Fibroblast of skin of left quadriceps (primary cell): ENCODE measurements at places on chromosomes 13 and 19.

DNA sequence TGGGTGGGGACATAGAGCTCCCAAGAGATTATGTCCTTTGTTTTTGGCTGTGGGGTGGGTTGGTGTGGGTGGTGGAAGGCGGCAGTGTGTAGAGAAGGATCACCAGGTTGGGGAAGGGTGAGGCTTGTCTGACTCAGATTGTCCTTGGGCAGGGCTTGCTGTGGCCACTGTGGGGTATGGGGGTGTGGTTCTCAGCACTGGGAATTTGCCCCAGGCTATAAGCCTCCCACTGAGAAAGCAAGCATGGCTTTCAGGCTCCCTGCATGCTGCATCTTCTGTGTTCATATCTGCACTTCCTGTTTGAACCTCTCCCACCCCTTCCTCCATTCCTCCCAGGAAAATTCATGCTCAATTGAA lies 34.9 kb downstream of the DNAJC15 start:
- DNase-seq = no peak

DNA sequence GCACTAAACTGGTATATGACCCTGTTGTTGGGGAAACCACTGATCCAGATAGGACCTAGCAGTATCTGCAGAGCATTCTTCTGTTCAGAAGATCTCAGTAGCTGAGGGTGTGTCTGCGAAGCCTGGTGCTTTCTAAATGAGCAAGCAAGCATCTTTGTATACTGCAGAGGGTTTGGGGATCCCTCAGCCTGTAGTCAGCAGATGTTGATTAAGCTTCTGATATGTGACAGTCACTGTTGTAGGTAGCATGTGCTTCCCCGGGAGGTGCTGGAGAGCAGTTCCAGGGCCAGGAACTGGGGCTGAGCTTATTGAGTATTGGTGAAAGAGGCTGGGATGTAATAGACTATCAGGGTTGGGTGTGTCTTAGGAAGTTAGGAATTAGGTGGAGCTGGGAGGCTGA lies 1.5 kb downstream of the SCAF1 start:
- no peak for DNase-seq

GRCh38 chr13:40452741-40453334 lies 213.6 kb downstream of the FOXO1 start:
- DNase-seq = no peak

- peak; percentile 95 for DNase-seq
These were observed 4.8 kb downstream of the SPHK2 start for GRCh38 chr19:48624067-48624594.

DNA sequence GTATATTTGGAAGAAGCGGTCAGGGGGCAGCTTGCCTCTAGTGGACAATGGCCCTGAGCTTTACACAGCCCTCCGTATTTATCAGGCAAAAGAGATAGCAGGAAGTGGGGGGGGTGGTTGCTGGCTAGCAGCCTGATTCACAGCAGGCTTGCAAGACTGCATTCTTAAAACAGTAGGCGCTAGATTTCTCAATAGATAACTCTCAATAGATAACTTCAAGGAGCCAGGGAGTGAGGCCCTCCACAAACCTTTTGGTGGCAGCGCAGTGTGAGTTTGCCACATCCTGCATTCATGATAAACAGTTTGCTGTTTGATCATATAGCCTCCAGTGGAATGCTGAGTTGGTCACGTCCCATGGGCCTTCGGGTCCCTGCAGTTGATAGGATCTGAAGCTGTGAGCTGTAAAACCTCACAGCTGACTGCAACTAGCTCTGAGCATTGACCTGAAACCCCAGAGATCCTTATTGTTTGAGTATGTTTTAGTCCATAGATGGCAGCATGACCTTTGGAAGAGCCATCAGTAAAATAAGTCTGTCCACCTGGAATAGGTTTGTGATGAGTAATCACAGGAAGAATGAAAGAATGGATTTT lies 12.2 kb downstream of the FPR3 start:
- no peak for DNase-seq

- DNase-seq = no peak
These were observed 6.9 kb upstream of the EMP3 start for GRCh38 chr19:48318286-48318987.

DNA sequence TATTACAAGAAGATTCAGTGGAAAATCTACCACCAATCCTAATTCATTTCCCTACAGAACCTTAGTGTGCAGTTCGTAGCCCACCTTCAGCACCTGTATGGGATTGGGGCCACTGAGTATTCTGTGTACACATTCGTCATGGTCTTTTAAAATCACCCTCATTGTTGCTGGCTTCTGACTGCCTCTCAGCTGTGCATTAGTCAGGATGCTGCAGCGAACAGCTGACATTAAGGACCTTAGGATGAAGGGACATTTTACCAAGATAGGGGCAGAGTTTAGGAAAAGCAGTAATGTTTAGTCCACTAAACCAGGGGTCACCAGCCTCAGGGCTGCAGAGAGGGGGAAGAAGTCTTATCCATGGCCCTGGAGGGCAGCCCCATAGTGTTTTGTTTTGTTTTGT lies 176.5 kb downstream of the COL4A1 start:
- DNase-seq = no peak

GRCh38 chr19:30360376-30361106 lies 11.6 kb upstream of the ZNF536 start:
- DNase-seq = no peak

DNA sequence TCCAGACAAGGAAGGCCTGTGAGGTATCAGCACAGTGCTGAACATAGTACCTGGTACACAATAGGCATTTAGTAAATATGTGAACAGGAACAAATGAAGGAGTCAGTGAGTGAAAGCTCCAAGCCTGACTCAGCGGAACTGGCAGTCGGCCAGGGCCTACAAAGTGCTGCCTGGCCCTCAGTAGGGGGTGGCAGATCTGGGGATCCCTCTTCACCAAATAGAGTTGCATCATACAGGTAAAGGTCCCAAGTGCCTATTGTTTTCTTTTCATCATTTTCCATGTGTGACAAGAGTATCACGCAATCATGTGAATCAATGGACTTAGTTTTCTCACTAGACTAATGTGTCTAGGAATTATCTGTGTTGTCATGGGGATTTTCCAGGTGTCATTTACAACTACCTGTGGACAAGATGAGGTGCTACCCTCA lies 9.2 kb downstream of the CYP2B6 start:
- no peak for DNase-seq

- DNase-seq = no peak
These were observed 68.3 kb downstream of the LACC1 start for GRCh38 chr13:43947897-43948458.

DNA sequence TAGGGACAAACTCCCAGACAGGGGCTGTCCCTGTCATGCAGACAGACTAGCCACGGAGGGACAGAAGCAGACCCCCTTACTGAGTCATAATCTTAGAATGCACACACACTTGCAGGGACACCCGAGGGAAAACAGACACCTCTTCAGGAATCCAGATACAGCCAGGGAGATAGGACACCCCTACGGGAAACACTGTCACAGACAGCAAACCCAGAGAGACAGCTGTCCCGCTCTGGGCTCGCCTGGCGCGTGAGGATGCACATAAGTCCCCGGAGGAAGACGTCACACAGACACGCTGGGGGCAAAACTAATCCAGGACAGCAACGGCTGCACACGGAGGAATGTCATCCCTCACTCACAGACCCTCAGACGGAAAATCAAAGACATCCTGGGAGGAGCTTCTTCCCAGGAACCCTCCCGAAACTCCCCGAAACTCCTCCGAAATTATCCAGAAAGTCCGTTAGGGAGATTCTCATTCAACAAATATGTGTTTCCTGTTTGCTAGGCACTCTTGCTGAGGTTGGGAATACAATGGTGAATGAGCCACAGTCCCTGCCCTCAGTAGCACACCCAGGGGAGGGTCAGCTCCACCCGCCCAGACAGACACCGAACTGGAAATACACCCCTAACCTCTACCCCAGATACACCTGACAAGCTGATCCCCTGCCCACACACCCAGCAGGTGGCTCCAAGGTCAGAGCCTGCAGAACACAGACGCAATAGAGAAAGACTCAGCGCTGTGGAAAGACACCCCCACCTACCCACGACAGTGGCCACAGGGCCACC lies 15.2 kb upstream of the TOMM40 start:
- no peak for DNase-seq

GRCh38 chr13:51065372-51066090 lies 45.5 kb downstream of the C13orf42 start:
- DNase-seq = no peak

DNA sequence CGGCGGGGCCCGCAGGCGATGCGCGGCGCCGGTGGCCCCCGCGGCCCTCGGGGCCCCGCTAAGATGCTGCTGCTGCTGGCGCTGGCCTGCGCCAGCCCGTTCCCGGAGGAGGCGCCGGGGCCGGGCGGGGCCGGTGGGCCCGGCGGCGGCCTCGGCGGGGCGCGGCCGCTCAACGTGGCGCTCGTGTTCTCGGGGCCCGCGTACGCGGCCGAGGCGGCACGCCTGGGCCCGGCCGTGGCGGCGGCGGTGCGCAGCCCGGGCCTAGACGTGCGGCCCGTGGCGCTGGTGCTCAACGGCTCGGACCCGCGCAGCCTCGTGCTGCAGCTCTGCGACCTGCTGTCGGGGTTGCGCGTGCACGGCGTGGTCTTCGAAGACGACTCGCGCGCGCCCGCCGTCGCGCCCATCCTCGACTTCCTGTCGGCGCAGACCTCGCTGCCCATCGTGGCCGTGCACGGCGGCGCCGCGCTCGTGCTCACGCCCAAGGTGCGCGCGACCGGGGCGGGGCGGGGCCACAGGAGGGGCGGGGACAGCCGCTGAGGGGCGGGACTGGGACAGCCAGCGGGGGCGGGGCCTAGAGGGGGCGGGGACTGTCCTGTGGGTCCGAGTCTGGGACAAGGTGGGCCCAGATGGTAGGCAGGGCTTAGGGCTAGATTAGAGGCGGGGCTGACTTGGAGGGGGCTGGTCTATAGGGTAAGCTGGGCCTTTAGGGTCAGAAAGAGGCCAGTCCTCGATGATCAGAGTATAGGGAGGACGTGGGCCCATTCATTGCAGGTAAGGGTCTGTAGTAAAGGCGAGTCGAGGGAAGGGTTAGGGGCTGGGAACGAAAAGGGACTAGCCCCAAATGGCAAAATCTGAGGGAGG lies 5.1 kb downstream of the GRIN2D start:
- peak; percentile 68 for DNase-seq

GRCh38 chr19:16463991-16464575 lies 7.7 kb downstream of the EPS15L1 start:
- no peak for DNase-seq

- DNase-seq = no peak
These were observed 349.1 kb downstream of the LIG4 start for GRCh38 chr13:107866032-107866940.

DNA sequence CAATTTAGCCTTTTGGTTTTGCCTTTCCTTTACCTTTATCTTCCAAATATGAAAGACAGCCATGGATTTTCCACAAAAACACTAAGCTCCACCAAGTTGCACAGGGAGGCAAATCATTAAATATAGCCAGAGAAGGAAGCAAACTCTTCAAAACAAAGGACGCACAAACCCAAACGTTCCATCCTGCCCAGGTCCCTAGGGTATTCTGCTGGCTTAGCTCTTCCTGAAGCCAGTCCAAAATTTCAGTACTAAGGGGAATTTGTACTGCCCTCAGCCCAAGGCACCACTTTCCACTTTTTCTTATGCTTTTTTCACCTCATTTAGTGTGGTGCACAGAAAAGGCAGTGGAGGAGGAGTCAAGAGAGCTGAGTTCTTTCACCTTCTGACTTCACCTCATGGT lies 169.9 kb downstream of the FLT1 start:
- DNase-seq = no peak

GRCh38 chr19:15469513-15470297 lies 5.4 kb upstream of the RASAL3 start:
- DNase-seq = no peak

- DNase-seq = no peak
These were observed 726.4 kb upstream of the PCDH20 start for GRCh38 chr13:62142048-62142447.

DNA sequence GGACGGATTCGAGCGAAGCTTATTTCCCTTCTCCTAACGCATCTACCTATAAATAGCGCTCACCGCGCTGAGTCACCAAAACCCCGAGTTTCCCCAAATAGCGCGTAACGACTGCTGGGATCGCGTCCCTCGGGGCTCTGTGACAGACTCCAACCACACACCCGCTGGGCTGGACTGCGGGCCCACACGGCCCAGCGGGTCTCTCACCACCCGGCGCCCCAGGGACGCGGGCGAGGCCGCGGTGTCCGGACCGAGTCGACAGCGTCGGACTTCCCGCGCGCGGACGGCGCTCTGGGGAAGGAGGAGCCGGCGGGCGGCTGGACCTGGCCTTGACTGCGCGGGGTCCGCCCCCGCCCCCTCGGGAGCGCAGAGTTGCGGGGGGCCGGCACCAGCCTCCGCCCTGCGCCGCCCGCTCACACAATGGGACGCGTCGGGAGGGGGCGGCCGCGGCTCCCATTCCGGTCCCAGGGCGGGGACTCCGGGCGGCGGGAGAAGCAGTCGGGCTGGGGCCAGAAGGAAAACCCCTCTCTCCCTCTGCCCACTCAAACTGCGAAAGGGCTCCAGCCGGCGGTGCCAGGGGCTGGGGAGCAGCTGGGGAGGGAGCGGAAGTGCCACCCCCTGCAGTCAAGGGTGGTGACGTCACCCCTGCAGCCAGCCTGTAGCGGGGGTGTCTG lies 108.8 kb downstream of the KCNRG start:
- peak; percentile 88 for DNase-seq

GRCh38 chr13:20337884-20338551 lies 105.9 kb upstream of the GJB6 start:
- DNase-seq = no peak

- DNase-seq = no peak
These were observed 158.7 kb downstream of the VWA8 start for GRCh38 chr13:41802043-41802683.
